ENCODE measurements at places on chromosomes 3 and 15. TPM values are rescaled to one million over a fixed set of nuclear protein-coding genes. Genes with fewer than 3 reads are reported as not detected.

GRCh38 chr3:46090161-46090591, 62.9 kb upstream of the XCR1 start:
- no peak overlapping the region for H3K4me3 ChIP-seq
- no peaks in the 10 kb centered on the region for H3K4me1 ChIP-seq
- DNase-seq: no peak
- H3K27ac ChIP-seq: no peak overlapping the region

GRCh38 chr3:143910756-143911155, 60.9 kb upstream of the DIPK2A start:
- DNase-seq: no peak
- H3K27ac ChIP-seq: no peak overlapping the region
- no peak overlapping the region for H3K4me3 ChIP-seq
- H3K36me3 ChIP-seq: no peaks in the 10 kb centered on the region

DNA sequence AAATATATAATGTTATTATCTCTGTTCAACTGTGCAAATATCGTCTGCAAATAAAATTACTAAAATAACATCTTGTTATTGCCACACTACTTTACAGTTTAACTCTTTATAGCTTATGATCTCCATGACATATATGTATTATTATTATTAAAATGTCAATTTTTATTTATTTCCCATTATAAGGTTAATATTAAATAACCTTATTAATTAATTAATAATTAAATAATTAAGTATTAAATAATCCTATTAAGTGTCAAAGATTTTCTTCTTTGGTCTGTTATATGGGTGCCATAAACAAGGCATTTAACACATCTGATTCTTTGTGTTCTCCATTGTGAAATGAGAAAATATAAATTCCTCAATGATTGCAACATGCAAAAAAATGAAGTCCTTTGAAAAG, 10.0 kb downstream of the BCHE start:
- no peak overlapping the region for H3K27ac ChIP-seq
- no peak for DNase-seq
- H3K36me3 ChIP-seq: no peaks in the 10 kb centered on the region
- no peaks in the 10 kb centered on the region for H3K27me3 ChIP-seq
- H3K4me3 ChIP-seq: no peak overlapping the region

DNA sequence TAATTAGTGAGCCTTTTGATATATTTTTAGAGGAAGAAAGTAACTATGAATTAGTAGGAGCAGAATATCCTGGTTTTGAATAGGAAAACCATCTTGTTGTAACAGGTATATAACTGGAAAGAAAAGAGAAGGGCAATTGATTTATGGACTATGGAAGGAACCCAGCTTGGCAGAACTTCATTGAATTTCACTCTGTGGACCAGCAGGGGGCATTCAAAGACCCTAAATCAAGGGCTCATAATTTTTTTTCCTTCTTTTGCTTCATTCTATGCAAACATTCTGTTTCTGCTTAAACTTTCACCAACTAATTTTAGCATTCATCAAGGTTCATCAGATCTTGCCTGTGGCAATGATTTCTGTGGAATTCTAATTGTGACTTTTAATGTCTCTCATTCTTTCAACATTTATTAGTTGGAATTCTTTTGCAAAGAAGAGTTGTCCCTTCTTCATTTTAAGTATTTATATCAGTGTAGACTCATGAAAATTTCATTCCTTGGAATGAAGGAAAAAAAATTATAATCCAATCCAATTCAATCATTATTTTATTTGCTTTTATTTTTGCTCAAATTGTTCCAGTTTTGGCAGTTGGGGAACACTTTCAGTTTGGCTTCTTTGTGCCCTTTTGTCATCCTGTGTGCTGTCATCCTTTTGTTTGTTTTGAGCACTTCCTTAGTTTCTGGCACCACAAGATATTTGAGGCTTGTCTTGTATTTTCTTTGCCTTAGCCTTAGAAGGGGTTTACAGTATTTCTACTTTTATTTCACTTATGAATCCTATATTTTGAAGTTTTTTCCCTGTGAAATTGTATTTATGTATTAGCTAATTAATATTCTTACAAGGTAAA, 30.4 kb downstream of the NXPE3 start:
- no peaks in the 10 kb centered on the region for H3K27me3 ChIP-seq
- DNase-seq: peak; percentile 34
- H3K36me3 ChIP-seq: no peaks in the 10 kb centered on the region
- H3K4me1 ChIP-seq: peaks cover 19% of the 10 kb centered on the region
- H3K27ac ChIP-seq: peak overlapping the region; percentile 74

DNA sequence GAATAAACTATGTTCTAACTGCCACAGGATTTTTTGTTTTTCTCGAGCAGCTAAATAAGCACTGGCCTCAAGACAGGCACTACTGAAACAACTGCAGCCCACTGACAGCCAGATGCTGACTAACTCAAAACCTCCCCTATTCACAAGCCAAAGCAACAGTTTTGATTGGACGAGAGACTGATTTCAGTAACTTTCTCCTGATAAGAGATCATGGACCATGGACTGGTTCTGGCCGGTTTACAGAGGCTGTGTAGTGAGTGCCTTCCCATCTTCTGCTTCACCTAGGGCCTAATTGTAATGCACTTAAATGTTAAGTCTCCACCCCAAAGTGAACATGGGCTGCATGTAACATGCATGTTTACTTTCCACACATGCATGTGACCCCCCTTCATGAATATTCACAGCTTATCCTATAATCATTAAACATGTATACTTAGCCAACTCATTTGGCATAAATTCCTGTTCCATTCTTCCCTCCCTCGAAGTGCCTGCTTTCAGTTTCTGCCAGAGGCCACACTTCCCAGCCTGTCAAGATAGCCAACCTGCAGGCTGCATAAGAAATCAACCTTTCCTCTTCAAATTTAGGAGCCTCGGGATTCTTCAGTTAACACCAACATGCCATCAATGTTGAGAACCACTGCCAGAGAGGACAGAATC, 108.2 kb downstream of the ULK4 start:
- H3K36me3 ChIP-seq: no peaks in the 10 kb centered on the region
- H3K27me3 ChIP-seq: no peaks in the 10 kb centered on the region
- H3K27ac ChIP-seq: no peak overlapping the region
- no peak for DNase-seq
- H3K4me3 ChIP-seq: no peak overlapping the region

- no peak for DNase-seq
- H3K4me3 ChIP-seq: no peak overlapping the region
- no peaks in the 10 kb centered on the region for H3K27me3 ChIP-seq
- no peaks in the 10 kb centered on the region for H3K36me3 ChIP-seq
Observed at GRCh38 chr3:4071481-4072184, 231.5 kb upstream of the SETMAR start.

GRCh38 chr15:41493205-41493901, at the start of gene ITPKA:
ITPKA (plus strand) TSS chr15:41493874; CDS start chr15:41493928, 54 bp downstream.
- H3K27me3 ChIP-seq: peaks cover 4% of the 10 kb centered on the region
- peak; percentile 74 for DNase-seq
- H3K27ac ChIP-seq: no peak within 1 kb of the TSS
- no peaks in the 10 kb centered on the region for H3K36me3 ChIP-seq

The ITIH3 gene
- 0.89 TPM for total RNA-seq

The SKOR1 gene
- total RNA-seq: 0.89 TPM

All from thyroid gland (tissue), 4 donors.